Activated CD4-positive, alpha-beta memory T cell treated with anti-CD3 and anti-CD28 coated beads, Interleukin-2, amount 10 ng/mL, durations not matched to agents 7 days and 5 days (primary cell): ENCODE measurements at places on chromosomes 6 and 20.

DNA sequence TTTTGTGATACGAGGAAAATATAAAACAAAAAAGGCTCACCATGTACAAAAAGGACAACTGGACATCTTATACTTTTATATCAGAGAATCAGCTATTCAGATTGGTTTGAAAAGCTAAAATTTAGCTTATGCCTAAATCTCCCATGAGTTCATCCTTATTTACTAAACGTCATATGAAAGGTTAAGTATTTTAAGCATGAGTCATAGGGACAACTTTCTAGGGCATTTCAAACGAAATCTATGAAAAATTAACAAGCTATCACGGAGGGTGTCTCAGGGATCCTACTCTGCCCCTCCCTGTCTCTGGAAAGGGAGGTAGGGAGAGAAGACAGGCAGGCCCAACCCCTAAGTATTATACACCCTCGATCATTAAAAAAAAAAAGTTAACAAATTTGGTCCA lies 124.1 kb upstream of the LOC128125822 start:
- no peaks in the 10 kb centered on the region for H3K36me3 ChIP-seq
- no peak overlapping the region for H3K4me3 ChIP-seq
- peaks cover 7% of the 10 kb centered on the region for H3K27me3 ChIP-seq

GRCh38 chr6:156901309-156902019 lies 124.3 kb downstream of the ARID1B start:
- peaks cover 10% of the 10 kb centered on the region for H3K4me1 ChIP-seq
- no peak overlapping the region for H3K27ac ChIP-seq
- no peaks in the 10 kb centered on the region for H3K27me3 ChIP-seq
- no peak for DNase-seq
- peaks cover 4% of the 10 kb centered on the region for H3K36me3 ChIP-seq

DNA sequence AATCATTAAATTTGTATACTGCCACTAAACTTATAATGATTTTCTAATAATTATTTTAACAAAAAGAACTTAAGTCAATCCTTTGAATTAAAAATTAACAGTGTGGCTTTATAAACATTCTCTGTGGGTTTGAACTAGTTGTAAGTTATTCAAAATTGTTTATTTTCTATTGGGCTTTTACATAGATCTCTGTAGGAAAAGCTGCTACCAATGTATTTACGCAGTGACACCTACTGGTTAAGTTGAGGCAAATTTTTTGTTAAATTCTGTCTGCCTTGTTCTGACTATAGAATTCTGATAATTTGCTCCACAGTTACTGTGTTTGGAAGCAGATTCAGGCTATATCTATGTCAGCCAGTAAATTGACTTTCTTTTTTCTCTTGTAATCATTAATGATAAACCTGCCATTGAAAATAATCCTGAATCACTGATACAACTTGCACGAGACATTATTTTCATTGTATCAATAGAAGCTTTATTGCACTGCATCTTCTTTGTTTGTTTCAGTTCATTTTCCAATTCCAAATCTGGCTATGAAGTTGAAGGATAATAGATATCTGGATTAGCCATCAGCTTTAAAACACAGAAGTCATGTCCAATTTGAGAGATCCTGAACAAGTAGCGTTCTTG lies 66.0 kb upstream of the UTRN start:
- H3K4me3 ChIP-seq, result no peak overlapping the region
- H3K27ac ChIP-seq, result no peak overlapping the region
- peaks cover 1% of the 10 kb centered on the region for H3K27me3 ChIP-seq

DNA sequence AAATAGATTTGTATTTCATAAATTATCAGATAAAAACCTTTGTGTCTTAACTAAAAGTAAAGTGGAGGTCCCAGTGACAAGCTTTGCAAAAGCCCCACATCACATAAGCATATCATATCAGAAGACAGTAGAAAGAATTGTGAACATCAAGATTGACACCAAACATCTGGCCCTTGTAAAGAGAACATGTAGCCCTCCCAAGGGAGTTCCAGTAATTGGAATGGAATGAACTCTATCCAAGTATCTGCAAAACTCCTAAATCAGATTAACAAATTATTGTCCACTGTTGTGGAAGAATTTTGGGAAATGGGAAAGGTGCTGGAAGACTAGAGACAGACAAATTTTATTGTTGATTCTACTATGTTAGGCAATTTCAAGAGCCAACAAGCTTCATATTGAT lies 268.8 kb downstream of the KCNQ5 start:
- DNase-seq, result no peak
- no peaks in the 10 kb centered on the region for H3K4me1 ChIP-seq
- H3K27me3 ChIP-seq, result no peaks in the 10 kb centered on the region

DNA sequence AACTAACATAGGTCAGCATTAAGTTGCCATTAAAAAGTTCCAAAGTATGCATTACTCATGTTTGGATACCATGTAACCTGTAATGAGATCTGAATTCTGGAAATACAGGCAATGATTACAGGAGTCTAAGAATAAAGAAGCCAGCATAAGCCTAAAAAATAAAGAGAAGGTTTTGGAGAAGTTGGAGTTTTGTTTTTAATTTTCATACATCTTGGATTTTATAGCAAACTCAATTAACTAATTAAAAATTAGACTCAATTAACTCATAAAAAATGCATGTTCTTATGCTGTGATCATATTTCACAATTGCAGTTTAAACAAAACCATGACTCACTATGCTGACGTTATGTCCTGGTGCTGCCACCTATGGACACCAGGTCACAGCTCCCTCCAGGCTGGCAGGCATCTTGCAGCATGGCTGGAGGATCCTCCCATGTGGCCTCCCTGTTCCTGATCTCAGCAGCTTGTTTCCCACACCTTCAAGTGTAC lies 648.8 kb upstream of the AGPAT4 start:
- H3K4me3 ChIP-seq, result no peak overlapping the region
- no peaks in the 10 kb centered on the region for H3K27me3 ChIP-seq
- no peaks in the 10 kb centered on the region for H3K36me3 ChIP-seq
- H3K27ac ChIP-seq, result no peak overlapping the region

DNA sequence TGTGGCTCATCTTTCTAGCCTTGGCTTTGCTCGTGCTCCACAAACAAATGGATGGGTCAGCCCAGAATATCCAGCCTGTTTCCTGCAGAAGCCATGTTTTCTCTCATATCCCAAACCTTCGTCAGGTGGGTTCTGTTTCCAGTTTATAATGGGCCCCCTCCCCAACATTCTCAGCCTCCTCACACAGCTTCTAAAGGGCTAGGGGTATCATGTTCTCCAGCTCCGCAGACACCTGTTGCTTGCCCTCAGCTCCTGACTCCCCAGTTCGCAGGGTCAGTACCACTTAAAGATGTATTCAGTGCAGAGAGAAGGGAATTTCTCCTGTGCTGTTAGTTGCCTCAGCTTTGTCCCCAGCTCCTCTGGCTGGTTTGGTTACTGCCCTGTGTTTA lies 447.3 kb upstream of the JARID2 start:
- H3K4me3 ChIP-seq, result no peak overlapping the region
- H3K27me3 ChIP-seq, result no peaks in the 10 kb centered on the region
- no peak overlapping the region for H3K27ac ChIP-seq
- H3K36me3 ChIP-seq, result no peaks in the 10 kb centered on the region
- H3K4me1 ChIP-seq, result no peaks in the 10 kb centered on the region

DNA sequence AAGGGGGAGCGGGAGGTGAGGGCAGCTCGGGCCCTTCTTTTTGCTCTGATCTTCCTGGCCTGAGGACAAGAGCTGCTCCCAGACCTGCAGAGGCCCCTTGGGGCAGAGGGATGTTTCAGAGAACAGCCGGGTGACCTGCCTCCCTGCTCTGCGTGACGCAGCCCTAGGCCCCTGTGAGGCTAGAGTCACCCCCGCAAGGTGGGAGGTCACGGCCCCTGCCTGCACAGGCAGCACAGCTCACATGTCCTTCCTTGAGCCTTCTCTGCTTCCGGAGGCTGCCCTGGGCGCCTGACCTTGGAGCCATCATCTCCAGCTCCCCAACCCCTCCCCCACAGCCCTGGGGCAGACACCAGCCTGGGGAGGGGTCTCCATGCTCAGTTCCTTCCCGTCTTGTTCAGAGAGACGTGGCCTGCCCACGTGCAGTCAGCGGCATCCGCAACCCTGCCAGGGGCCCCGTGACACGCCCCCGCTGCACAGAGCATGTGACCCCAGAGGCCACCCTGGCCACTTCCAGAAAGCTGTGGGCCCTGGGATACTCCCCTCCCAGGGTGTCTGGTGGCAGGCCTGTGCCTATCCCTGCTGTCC lies at the start of gene BIRC7:
TSS of gene BIRC7 (plus strand) at position 507 of the 585 bp plus-strand sequence. CDS start 192 bp downstream, outside the sequence.
- H3K4me1 ChIP-seq, result peaks cover 1% of the 10 kb centered on the region
- no peak within 1 kb of the TSS for H3K27ac ChIP-seq
- no peak for DNase-seq
- H3K27me3 ChIP-seq, result peaks cover 18% of the 10 kb centered on the region
- H3K4me3 ChIP-seq, result no peak within 1 kb of the TSS

- no peak for DNase-seq
- H3K4me3 ChIP-seq, result no peak overlapping the region
- H3K27ac ChIP-seq, result no peak overlapping the region
- no peaks in the 10 kb centered on the region for H3K36me3 ChIP-seq
- H3K27me3 ChIP-seq, result no peaks in the 10 kb centered on the region
Observed at GRCh38 chr6:111534231-111534751, 51.3 kb upstream of the REV3L start.

GRCh38 chr6:131382631-131383030 lies 190.4 kb upstream of the ARG1 start:
- H3K27me3 ChIP-seq, result no peaks in the 10 kb centered on the region
- H3K27ac ChIP-seq, result no peak overlapping the region
- no peaks in the 10 kb centered on the region for H3K4me1 ChIP-seq
- no peak for DNase-seq
- no peaks in the 10 kb centered on the region for H3K36me3 ChIP-seq
- no peak overlapping the region for H3K4me3 ChIP-seq

GRCh38 chr20:54290636-54291035 lies 82.7 kb downstream of the PFDN4 start:
- H3K27ac ChIP-seq, result no peak overlapping the region
- peaks cover 2% of the 10 kb centered on the region for H3K4me1 ChIP-seq
- DNase-seq, result no peak
- H3K36me3 ChIP-seq, result no peaks in the 10 kb centered on the region

- H3K27ac ChIP-seq, result peak overlapping the region; percentile 53
- H3K27me3 ChIP-seq, result peaks cover 10% of the 10 kb centered on the region
- H3K4me3 ChIP-seq, result no peak overlapping the region
Observed at GRCh38 chr20:63328026-63328700, 33.0 kb downstream of the CHRNA4 start.

DNA sequence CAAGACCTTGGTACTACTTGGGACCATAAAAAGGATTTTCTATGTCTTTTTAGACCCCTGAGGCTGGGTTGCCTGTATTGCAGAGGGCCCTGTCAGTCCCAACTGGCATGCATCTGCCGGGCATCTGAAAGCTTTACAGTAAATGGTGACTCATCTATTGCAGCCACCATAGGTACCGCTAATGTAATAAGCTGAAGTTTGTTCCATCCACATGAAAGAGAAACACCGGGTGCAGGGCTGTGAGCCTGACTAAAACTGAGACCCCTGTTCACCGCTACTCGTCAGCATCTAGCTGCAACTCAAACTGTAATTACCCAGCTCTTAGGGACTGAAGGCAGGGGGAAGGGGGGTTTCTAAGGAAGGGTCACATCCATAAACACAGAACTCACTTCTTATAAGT lies 49.5 kb downstream of the TRERF1 start:
- peaks cover 17% of the 10 kb centered on the region for H3K36me3 ChIP-seq
- H3K4me1 ChIP-seq, result peaks cover 63% of the 10 kb centered on the region
- peak; percentile 68 for DNase-seq
- H3K4me3 ChIP-seq, result peak overlapping the region; percentile 6

- no peak overlapping the region for H3K4me3 ChIP-seq
- H3K36me3 ChIP-seq, result no peaks in the 10 kb centered on the region
- no peak overlapping the region for H3K27ac ChIP-seq
- DNase-seq, result no peak
- no peaks in the 10 kb centered on the region for H3K27me3 ChIP-seq
Observed at GRCh38 chr6:19408331-19408730, 428.8 kb upstream of the ID4 start.

DNA sequence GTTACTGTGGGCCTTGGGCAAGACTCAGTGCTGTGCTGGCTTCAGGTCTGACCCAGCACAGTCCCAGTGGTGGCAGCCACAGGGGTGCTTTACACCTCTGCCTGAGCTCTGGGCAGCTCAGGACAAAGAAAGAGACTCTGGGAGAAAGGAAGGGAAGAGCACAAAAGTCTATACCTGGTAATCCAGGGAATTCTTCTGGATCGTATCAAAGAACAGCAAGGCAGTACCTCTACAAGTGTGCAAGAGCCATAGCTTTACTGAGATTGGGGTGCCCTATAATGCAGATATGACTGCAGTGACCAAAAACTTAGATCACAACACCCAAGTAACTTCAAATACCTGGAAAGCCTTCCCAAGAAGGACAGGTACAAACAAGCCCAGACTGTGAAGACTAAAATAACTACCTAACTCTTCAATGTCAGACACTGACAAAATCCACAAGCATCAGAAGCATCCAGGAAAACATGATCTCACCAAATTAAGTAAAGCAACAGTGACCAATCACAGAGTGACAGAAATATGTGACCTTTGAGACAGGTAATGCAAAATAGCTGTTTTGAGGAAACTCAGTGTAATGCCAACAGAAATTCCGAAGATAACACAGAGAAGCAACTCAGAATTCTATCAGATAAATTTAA lies 47.9 kb upstream of the LIN28B start:
- no peaks in the 10 kb centered on the region for H3K36me3 ChIP-seq
- no peak for DNase-seq
- H3K27ac ChIP-seq, result no peak overlapping the region
- no peaks in the 10 kb centered on the region for H3K4me1 ChIP-seq
- H3K4me3 ChIP-seq, result no peak overlapping the region

DNA sequence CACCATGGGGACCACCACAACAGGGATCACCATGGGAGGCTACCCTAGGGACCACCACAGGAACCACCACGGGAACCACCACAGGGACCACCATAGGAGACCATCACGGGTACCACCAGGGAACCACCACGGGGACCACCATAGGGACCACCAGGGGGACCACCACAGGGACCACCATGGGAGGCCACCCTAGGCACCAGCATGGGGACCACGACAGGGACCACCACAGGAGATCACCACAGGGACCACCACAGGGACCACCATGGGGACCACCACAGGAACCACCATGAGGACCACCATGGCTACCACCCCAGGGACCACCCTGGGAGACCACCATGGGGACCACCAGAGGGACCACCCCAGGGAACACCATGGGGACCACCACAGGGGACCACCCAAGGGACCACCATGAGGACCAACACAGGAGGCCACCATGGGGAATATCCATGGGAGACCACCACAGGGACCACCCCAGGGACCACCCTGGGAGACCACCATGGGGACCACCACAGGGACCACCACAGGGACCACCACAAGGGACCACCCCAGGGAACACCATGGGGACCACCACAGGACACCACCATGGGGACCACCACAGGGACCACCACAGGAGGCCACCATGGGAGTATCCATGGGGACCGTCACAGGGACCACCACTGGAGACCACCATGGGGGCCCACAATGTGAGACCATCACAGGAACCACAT lies 67.6 kb upstream of the MPC1 start:
- H3K27me3 ChIP-seq, result peaks cover 1% of the 10 kb centered on the region
- no peak overlapping the region for H3K4me3 ChIP-seq
- H3K27ac ChIP-seq, result no peak overlapping the region
- H3K36me3 ChIP-seq, result no peaks in the 10 kb centered on the region
- H3K4me1 ChIP-seq, result no peaks in the 10 kb centered on the region
- no peak for DNase-seq
